ENCODE measurements at places on chromosomes 5 and 9. TPM values are rescaled to one million over a fixed set of nuclear protein-coding genes. Genes with fewer than 3 reads are reported as not detected.

SOWAHA gene
- total RNA-seq = not detected

IFNE gene
- total RNA-seq = 0.92 TPM

B4GALT1 gene
- total RNA-seq = 15.5 TPM

DMRT3 gene
- total RNA-seq = not detected

DMRTA1 gene
- 0.35 TPM for total RNA-seq

HTR4 gene
- total RNA-seq = not detected

MTAP gene
- total RNA-seq = 32.2 TPM

PCDHGA7 gene
- total RNA-seq = 0.95 TPM

CRAT gene
- total RNA-seq = 37.9 TPM

ECM2 gene
- 0.18 TPM for total RNA-seq

CMYA5 gene
- under 0.01 TPM for total RNA-seq

Data from pulmonary artery endothelial cell (primary cell).